GM04503 (cell line): ENCODE measurements at places on chromosomes 4 and X.

- no peak for DNase-seq
These were observed 215.5 kb downstream of the PDGFC start for GRCh38 chr4:156756118-156756517.

- no peak for DNase-seq
These were observed 1.9 kb downstream of the RNF4 start for GRCh38 chr4:2470791-2471190.

DNA sequence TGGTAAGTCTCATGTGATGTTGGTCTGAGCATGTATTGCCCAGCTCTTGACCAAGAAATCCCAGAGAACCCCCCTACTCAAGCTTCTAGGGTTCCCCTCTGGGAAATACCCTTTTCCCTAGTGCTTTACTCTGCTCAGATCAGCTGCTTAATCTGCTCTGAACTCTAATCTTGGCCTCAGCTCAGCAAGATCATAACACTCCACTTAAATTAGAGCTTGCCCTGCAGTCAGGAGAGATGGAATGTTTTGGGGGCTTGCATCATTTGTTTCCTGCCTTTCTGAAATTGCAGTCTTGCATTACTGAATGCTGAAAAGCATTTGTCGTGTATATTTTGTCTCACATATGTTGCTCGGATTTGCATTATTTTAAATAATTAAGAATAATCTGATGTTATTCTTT, 1153.6 kb downstream of the FSTL5 start:
- DNase-seq = no peak

GRCh38 chrX:40111868-40112267, 14.1 kb upstream of the BCOR start:
- no peak for DNase-seq

DNA sequence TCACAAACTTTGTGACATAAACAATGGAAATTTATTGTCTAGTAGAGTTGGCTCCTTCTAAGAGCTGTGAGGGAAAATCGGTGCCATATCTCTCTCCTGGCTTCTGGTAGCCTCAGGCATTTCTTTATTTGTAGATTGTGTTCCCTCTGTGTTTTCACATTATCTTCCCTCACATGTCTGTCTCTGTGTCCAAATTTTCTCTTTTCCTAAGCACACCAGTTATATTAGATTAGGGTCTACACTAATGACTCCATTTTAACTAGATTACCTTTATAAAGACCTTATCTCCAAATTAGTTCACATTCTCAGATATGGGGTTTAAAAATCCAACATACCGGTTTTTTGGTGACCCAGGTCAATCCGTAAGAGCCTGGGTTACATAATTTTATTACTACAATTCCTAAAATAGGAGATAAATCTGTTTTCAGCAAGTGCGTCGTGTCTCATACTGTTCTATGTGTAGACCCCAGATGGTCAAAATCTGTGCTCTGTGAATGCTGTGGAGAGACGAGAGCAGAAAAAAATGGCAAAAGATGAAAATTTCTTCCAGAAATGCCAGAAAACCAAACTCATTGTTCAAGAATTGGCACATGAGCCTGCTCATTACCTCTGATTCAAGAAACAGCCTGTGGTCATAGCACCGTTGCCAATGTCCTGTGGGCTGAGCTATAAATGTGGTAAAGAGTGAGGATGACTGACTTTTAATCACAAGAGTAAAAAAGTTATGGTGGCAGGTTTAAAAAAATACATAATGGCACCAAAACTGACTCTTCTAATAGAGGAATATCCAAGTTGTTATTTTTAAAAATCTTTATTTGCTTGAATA, 574.7 kb downstream of the PCDH7 start:
- no peak for DNase-seq

- DNase-seq = no peak
These were observed 225.8 kb upstream of the SFRP2 start for GRCh38 chr4:154014407-154015321.

- DNase-seq = no peak
These were observed 110.5 kb upstream of the ZNF518B start for GRCh38 chr4:10567766-10568165.

GRCh38 chr4:152464030-152464823, 71.7 kb downstream of the FBXW7 start:
- DNase-seq = no peak

GRCh38 chrX:137118136-137118535, 84.3 kb upstream of the GPR101 start:
- DNase-seq = no peak
